Amniotic epithelial cell (primary cell): ENCODE measurements at places on chromosomes 1 and 21.

- no peak for DNase-seq
These were observed 490.5 kb upstream of the LRRC7 start for GRCh38 chr1:69077198-69077597.

- DNase-seq: peak; percentile 83
These were observed 9.5 kb downstream of the SIPA1L2 start for GRCh38 chr1:232620356-232620969.

DNA sequence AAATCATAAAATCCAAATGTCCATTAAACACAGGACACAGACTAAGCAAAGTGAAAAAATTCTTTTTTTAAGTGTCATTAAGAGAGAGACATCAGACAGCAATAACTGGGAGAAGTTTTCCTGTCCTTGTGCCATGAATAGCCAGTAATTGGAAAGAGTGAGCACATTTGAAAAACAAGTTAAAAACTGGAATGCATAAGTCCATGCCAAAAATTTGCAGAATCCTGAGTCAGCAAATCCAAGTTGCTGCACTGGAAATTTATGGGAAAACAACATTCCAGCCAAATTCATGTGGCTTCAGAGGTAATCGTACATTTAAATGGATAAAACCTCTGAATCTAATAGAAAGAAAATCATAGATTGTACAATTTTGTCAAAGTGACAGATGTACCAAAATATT, 291.4 kb downstream of the LRRC40 start:
- peak; percentile 81 for DNase-seq

DNA sequence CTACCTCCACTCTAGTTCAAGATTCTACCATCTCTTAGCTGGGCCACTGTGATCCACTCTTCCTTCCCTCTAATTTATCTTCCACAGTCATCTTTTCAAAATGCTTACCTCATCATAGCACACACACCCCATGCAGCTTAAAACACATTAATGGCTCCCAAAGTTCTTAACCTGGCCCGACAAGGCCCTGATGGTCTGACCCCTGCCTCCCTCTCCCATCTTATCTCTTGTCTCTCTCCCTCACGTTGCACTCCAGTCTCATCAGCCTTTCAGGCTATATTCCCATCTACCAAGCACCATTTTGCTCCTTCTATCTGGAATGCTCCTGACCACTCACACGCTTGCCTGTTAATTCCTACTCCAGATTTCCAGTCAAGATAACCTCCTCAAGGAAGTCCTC, 2.5 kb upstream of the ZBTB8A start:
- no peak for DNase-seq

GRCh38 chr1:204110894-204111633, 38.1 kb downstream of the SOX13 start:
- no peak for DNase-seq

GRCh38 chr21:26881504-26882228, 36.5 kb upstream of the ADAMTS1 start:
- peak; percentile 46 for DNase-seq

GRCh38 chr1:206097381-206097780, 19.8 kb downstream of the AVPR1B start:
- no peak for DNase-seq

DNA sequence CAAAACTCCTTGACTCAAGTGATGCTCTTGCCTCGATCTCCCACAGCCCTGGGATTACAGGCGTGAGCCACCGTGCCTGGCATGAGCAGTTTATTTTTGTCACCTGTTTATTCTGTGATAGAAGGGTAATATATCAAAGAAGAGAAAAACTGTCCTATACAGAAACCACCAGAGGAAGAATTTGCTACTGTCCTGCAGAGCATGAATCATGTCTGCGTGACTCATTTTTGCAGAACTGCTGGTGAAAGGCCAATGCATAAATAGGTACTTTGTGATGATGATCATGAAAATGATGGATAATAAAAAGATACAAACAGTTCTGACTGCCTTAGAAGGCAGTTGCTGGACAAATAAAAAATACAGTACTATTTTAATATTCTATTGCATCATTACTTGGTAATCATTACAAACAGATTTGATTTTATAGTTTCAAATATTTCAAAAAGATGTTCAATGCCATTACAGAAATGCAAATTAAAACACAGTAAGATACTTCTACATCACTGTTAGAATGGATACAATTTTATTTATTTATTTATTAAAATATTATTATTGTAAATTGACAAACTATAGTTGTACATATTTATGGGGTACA, 26.5 kb downstream of the RIPPLY3 start:
- peak; percentile 81 for DNase-seq

DNA sequence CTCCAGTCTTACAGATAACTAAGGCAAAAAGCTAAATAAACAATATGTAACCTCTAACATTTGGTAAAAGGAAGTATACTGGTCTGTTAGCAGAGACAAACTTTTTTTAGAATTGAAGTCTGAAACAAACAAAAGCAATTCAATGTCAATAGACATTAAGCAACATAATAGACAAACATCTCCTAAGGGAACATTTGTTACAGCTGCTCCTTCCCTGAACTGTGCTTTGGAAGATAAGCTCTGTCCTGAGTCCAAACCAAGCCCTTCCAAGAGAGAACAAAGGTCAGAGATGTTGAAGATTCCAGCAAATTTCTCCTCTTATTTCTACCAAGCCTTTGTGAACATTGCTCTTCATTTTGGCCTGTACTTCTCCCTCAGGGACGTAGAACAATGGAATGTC, 25.3 kb downstream of the FMO2 start:
- no peak for DNase-seq

DNA sequence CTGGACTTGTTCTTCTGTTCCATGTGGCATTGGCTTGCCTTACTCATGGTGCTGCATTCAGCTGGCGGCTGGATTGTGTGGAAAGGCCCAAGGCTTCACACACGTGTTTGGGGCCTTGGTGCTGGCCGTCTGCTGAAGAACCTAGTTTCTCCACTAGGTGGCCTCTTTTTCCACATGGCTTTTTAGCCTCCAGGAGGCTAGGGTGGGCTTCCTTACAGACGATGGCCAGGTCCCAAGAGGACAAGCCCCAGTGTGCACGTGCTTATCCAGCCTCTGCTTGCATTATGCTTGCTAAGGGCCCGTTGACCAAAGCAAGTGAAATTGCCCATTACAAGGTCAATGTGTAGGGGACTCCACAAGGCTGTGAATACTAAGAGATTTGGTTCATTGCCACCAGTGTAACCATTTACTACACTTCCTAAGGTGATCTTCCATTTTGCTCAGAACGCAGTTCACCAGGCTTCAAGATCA, 47.5 kb upstream of the FOXO6 start:
- DNase-seq: peak; percentile 45

DNA sequence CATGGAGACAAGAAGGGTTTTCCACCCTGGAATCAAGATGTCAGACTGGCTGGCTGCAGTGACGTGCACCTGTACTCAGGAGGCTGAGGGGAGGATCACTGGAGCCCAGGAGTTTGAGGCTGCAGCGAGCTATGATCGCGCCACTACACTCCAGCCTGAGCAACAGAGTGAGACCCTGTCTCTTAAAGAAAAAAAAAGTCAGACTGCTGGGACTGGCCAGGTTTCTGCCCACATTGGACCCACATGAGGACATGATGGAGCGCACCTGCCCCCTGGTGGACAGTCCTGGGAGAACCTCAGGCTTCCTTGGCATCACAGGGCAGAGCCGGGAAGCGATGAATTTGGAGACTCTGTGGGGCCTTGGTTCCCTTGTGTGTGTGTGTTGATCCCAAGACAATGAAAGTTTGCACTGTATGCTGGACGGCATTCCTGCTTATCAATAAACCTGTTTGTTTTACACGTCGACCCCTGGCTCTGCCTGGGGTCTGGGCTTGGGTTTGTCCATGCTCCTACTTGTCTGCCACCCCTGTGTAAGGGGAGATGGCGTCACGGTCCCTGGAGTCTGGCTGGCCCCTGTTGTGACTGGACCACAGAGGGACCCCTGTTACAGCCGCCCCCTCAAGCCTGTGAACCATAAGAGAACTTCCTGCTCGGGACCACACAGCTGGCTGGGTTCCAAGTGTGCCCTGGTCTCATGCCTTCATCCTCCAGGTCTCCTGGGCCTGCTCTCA, 20.9 kb upstream of the VPS13D start:
- DNase-seq: peak; percentile 50

- DNase-seq: no peak
These were observed 1098.6 kb upstream of the NCAM2 start for GRCh38 chr21:19899645-19900044.

- no peak for DNase-seq
These were observed 9.5 kb downstream of the TFF3 start for GRCh38 chr21:42305707-42306147.

GRCh38 chr21:34261841-34262468, 101.9 kb upstream of the KCNE2 start:
- no peak for DNase-seq

GRCh38 chr21:15199414-15200383, 134.9 kb upstream of the NRIP1 start:
- no peak for DNase-seq

DNA sequence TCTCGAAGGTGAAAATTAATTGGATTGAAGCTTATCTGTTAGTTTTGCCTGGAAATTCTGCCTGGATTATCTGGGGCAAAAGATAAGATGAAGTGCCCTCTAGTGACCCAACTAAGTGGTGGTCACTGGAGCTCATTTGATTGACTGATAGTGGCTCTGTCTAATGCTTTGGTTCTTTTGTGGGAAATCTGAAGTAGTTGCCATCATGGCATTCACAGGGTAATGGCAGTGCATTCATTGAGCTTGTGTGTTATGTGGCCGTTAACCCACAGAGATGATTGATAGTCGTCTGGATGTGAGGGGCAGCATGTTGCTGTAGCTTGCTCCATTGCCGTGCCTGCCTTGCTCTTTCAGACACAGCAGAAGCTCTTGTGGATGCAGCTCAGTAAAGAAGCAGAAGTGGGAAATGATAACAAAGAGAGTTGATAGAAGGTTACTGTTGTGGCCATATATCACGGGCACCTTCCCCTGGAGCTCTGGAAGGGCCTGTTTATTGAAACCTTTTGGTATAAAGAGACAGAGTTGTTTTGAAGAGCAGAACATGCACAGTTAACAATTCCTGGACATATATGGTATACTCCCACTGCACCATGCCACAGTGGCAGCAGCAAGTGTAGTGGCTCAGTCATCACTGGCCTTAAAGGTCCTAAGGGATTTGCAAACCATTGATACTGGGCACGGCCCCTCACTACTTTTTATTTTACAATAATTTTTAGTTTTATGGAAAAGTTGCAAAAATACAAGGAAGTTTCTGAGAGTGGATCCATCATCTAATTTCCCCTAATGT, 42.0 kb downstream of the CXADR start:
- peak; percentile 53 for DNase-seq

- DNase-seq: peak; percentile 71
These were observed 182.2 kb downstream of the DHRS3 start for GRCh38 chr1:12435639-12436344.

GRCh38 chr1:2941907-2942306, 79.4 kb upstream of the ACTRT2 start:
- DNase-seq: no peak

- peak; percentile 29 for DNase-seq
These were observed 278.2 kb downstream of the USP25 start for GRCh38 chr21:16007943-16008342.

DNA sequence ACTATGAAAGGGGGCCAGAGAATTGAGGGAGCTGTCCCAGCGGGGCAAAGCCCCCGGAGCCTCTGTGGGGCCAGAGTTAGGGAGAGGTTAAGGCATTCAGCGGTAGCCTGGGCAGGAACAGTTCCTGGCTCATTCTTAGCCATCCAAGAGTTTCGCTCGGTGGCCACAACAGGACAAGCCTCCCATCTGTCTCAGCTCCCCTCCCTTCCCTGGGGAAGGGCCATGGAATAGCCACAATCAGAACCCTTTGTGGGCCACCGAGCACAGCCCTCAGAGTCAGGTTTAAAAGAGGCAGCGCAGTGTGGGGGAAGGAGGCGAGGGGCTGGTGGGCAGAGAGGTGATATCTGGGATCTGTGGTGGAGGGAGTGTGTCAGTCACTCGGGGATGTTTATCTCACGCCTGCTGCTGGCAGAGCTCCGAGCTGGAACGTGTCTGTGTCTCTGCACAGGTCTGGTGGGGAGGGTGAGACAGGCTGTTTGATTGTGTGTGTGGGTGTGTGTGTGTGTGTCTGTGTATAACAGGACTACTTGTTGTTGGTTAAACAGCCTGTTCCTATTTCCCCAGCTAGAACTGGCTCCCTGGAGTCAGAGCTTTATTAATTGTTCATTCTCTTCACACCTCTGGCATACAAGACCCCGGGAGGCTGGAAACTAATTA, 49.6 kb upstream of the GOLT1A start:
- DNase-seq: peak; percentile 71

GRCh38 chr1:63721531-63722189, 52.2 kb upstream of the ROR1 start:
- peak; percentile 73 for DNase-seq

GRCh38 chr1:232684371-232685105, 54.6 kb upstream of the SIPA1L2 start:
- DNase-seq: peak; percentile 39

GRCh38 chr1:79496129-79496528, 489.6 kb upstream of the ADGRL4 start:
- no peak for DNase-seq

GRCh38 chr1:63322114-63322943, at the start of gene FOXD3:
TSS of gene FOXD3 (plus strand) at chr1:63322567. CDS start at chr1:63323059, 492 bp downstream.
- peak; percentile 11 for DNase-seq

- no peak for DNase-seq
These were observed 100.2 kb upstream of the IPO9 start for GRCh38 chr1:201728731-201729130.

- no peak for DNase-seq
These were observed 133.7 kb downstream of the RUNX1 start for GRCh38 chr21:34915364-34915841.

GRCh38 chr1:107804741-107805140, 160.2 kb downstream of the VAV3 start:
- no peak for DNase-seq

GRCh38 chr1:208025031-208025430, 114.1 kb upstream of the CD34 start:
- DNase-seq: peak; percentile 73

DNA sequence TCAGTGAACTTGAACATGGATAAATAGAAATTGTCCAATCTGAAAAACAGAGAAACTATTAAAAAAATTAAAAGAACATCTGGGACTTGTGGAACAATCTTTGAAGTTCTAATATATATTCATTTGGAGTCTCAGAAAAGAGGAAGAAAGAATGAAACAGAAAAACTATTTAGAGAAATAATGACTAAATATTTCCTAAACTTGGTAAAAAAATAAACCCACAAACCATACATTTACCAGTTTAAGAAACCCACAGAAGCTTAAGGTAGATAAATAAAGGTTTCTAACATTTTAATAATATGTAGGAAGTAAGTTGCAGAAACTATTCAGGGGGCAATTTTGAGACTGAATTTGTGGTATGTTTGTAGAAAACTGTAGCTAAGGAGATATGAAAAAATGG, 437.8 kb downstream of the PTBP2 start:
- DNase-seq: no peak
